HFF-Myc (cell line): ENCODE measurements at places on chromosomes 4 and X.

- no peak for DNase-seq
These were observed 25.1 kb downstream of the DHX15 start for GRCh38 chr4:24559032-24559821.

GRCh38 chr4:1246901-1247863 is 1.7 kb downstream of the CTBP1 start:
- no peak for DNase-seq

GRCh38 chr4:48129307-48130014 is 4.6 kb downstream of the TXK start:
- DNase-seq, result no peak

DNA sequence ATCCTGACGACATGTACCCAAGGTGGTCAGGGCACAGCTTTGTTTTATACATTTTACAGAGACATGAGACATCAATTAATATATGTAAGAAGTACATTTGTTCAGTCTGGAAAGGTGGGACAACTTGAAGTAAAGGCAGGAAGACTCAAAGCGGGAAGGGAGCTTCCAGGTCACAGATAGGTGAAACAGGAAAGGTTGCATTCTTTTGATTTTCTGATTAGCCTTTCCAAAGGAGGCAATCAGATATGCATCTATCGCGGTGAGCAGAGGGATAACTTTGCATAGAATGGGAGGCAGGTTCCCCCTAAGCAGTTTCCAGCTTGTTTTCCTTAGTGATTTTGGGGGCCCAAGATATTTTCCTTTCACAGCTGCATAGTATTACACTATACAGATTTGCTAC is 358.4 kb downstream of the GLUD2 start:
- no peak for DNase-seq

- DNase-seq, result no peak
These were observed 3.1 kb upstream of the SFRP2 start for GRCh38 chr4:153791746-153792617.

- no peak for DNase-seq
These were observed 1.1 kb upstream of the AP1S2 start for GRCh38 chrX:15855568-15856221.

DNA sequence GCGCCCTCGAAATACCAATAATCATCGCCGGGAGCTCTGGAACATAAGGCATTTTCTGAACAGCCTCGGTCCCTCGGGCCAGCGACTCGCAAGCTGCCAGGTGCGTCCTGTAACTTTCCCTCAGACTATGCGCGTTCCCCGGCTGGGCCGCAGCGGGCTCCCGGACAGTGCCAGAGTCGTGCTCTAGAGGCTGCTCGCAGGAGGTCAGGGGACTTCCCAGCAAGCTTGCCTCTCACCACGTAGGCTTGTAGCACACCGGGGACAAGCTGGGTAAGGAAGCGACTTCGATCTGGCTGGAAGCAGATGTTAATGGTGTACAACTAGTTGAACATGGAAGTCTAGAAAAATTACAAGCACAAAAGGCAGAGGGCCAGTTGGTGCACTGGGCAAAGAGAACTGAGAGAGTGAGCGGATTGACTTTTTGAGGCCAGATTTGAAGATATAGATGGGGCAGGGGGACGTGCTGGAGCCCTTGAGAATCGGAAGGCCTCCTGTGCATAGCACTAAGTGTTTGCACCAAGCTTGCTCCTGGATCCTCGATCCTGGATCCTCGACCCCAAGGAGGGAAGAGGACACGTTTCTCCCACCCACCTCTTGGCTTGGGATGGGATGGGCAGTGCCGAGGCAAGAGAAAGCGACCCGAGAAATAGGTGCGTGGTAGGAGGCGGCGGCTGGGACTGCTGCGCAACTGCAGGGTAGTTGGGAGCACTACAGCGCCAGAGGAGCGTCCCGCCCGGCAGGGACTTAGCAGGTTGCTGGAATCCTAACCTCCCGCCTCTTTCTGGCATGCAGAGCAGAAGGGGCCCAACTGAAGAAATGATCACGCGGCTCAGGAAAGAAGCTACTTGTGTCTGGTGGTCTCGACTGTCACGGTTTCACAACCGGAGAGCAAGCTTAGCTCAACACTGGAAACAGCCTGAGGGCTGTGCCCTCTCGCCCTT is 19.9 kb upstream of the ZIC3 start:
- no peak for DNase-seq

DNA sequence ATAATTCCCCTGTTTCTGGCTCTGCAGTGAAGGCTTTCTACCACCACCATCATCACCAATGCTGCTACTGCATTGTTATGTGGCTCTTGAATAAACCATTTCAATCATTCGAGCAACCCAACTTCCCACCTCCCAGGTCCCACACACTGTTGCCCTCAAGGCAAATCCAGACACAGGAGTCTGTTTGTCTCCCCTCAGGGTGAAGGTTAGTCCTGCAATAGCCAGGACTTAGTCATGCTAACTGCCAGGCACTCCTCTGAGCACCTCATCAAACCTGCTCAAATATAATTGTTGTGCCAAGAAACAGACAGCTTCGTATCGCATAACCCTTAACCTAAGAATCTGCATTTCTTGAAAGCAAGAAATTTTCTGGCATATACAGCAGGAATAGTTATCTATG is 213.2 kb downstream of the KDR start:
- DNase-seq, result no peak

GRCh38 chr4:8041172-8041571 is 101.5 kb upstream of the AFAP1 start:
- DNase-seq, result no peak

DNA sequence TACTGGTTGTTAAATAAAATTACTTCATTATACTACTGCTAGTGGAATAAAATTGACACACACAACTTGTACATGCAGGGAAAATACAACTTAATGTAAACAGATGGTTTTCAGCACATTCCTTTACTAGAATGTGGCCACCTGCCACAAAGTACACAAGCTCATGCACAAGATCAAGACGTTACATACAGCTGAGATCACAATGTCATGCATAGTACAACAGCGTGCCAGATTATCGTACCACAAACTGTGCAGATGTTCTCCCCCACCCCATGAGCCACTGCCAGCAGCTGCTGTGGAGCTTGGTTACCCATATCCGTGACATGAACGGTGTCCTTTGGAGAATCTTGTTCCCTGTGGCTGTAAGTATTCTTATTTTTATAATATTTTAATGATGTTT is 27.7 kb downstream of the FBXO8 start:
- peak; percentile 44 for DNase-seq

DNA sequence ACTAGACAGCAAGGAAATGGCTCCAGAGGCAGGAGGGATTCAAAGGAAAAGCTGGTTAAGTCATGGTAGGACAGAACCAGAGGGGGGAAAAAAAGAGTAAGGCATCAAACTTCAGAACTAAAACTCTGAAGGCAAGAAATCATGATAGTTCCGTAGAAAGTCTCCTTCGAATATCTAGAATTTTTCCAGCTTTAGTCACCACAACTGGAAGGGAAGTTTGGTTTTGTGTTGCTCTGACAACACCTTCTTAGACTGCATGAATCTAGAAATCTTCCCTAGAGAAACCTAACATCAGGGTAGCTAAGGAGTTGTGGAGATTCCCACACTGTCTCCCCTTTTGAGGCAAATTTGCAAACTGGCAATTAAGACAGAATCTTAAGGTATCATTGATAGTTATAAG is 33.7 kb downstream of the AMMECR1 start:
- DNase-seq, result peak; percentile 46
